ENCODE measurements at places on chromosomes 3 and 15.
A peak's percentile ranks its signal among the peaks of the same experiment; 100 is the strongest.

- peak; percentile 38 for DNase-seq
Measured at GRCh38 chr3:147299656-147300055, 106.7 kb downstream of the ZIC4 start.

DNA sequence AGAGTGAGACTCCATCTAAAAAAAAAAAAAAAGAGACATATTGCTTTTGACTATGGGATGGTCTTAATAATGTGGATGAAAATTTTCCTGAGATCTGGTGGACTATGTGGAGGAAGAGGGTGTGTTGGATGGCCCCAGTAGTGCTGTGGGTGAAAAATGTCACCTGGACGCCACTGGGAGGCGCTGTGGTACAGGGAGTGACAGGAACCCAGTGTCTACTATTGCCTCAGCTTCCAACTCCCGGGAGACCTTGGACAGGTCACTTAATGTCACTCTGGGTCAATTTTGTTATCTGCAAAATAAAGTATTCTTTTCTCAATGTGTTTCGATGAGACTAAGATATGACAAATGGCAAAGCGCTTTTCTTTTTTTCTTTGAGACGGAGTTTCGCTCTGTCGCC, 27.7 kb upstream of the DCP1A start:
- peak; percentile 67 for DNase-seq

GRCh38 chr3:73055583-73055982, 5.9 kb upstream of the EBLN2 start:
- no peak for DNase-seq

- DNase-seq: no peak
Measured at GRCh38 chr15:48781481-48782081, 29.3 kb downstream of the CEP152 start.

GRCh38 chr3:133208184-133208583, 170.0 kb downstream of the TMEM108 start:
- DNase-seq: no peak

GRCh38 chr3:171221597-171221996, 195.1 kb upstream of the SLC2A2 start:
- no peak for DNase-seq

GRCh38 chr15:85772668-85773067, 22.1 kb downstream of the KLHL25 start:
- DNase-seq: no peak

DNA sequence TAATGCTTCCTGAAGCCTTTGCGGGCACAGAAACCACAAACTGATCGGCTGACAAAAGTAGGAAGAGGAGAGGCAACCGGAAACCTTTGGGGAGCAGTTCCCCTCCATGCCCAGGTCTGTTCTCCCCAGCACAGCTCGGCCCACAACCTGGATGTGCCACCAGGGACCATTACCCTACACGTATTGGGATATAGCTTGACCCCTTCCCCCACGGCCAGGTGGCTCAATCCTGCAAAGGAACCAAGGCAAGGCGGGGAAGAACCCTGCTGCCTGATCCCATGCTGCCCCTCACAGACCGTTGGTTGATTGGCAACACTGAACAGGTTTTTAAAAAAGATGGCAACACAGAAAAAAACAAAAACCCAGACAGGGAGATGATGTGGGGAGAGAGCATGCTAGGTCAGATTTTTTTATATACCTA, 19.7 kb upstream of the TCAIM start:
- no peak for DNase-seq

DNA sequence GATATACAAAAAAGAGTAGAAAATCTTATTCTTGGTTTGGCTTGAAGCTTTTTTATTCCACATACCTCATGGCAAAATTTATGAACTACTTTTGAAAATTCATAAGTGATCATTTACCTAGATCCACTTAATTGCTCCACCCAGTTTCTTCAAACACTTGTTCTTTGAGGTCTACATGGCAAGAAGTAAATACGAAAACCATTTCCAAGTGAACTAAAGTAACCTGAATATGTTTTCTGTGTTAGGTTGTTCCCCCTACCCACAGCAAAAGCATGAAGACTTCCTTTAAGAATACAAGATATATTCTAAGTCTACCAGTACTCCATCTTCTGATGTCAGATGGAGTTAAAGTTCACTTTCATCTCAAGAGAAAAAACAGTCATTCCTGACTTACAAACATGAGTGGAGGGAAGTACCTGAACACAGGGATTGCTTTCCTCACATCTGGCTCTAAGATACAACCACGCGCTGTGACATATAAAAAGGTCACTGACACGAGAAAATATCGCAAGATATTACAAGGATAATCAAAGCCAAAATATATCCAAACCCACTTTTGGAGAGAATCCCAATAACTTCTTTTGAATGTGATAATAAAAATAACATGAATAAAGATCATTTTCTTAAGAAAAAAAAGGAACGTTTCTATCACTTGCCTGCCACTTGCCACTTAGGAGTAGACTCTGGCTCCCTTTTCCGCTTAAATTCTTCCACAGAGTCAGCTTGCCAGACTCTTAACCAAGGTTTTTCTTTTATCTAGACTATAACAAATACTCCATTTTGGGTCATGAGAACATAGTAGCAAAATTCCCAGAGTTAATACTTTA, 424.5 kb downstream of the TIGIT start:
- no peak for DNase-seq

GRCh38 chr3:194971009-194971408, 285.3 kb downstream of the FAM43A start:
- DNase-seq: no peak

GRCh38 chr3:147160984-147161383, 245.4 kb downstream of the ZIC4 start:
- DNase-seq: no peak
